Muscle of back (tissue), 13 donors: ENCODE measurements at places on chromosomes 16 and 17. TPM values are rescaled to one million over a fixed set of nuclear protein-coding genes. Genes with fewer than 3 reads are reported as not detected.
A peak's percentile ranks its signal among the peaks of the same experiment; 100 is the strongest.

Gene GDPD1
- polyA plus RNA-seq, result 2.5 TPM

Gene CNTNAP4
- 19.1 TPM for polyA plus RNA-seq

- peak; percentile 89 for DNase-seq
Observed at GRCh38 chr17:76709077-76709950, 1.5 kb downstream of the MXRA7 start.

GRCh38 chr16:984121-984694, 2.6 kb downstream of the SOX8 start:
- DNase-seq, result peak; percentile 36

DNA sequence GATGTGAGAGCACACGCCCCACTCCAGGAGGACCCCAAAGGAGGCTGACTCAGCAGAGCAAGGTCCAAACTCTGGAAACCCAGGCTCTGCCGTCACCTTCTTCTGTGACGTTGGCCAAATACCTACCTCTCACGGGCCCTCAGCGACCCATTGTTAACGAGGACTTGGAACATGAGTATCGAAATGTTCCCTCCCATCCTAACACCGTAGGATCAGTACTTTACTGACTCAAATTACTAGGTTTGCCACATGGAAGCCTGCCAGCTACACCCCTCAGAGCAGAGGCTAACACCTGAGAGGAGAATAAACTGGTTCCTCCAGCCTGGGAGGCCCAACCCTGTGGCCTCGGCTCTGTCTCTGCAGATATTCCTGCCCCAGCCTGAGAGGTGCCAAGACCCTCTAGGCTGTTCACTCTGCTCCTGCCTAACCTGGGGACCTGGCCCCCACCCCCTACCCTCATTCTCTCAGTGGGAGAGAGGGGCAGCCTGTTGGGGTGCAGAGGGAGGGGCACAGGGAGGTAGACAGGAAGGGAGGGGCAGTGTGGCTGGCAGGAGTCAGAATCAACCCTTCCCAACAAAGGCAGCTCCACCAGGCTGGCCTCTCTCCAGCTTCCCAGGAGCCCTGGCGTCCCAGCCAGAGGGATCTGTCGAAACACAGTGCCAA, 4.4 kb downstream of the PITPNM3 start:
- DNase-seq, result no peak

DNA sequence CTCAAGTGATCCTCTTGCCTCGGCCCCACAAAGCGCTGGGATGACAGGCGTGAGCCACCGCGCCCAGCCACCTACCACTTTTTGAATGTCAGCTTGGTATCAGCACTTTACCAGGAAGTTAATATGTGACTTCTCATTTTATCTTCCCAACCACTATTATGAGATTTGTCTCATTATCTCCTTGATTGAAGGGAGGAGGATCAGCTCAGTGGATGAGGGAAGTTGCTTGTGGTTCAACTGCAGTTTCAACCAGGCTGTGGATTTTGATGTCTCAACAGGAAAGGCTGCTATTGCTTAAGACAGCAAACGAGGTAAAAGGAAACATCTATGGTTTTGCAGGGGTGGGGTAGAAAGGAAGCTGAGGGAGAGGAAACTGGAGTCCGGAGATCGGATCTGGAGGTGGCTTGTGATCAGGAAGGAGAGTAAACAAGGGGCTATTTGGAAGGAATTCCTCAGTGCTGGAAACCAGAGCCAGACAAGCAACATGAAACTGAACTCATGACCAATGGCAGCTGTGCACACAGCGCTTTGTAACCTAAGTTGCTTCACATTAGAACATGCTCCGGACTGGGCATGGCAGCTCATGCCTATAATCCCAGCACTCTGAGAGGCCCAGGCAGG, 180.5 kb downstream of the VPS53 start:
- peak; percentile 63 for DNase-seq

GRCh38 chr17:1907216-1907631, 77.4 kb downstream of the RPA1 start:
- no peak for DNase-seq
